ENCODE measurements at places on chromosomes 1 and 21.

DNA sequence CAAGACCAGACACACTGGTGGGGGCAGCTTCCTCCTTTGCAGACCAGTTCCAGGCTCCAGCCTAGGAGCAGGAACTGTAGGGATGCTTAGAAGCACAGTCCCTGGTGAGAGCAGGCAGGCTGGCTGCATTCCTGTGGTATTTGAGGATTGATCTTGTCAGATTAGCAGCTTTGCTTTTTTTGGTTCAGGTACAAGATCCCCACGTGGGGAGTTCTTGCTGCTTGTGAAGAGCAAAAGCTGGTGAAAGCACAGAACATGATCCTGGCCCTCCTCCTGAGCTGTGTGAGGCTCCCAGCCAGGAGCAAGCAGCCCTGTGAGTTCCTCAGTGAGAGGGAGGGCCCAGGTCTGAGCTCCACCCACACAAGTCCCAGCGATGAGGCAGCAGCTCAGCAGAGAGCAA lies 75.3 kb upstream of the ARTN start:
- no peak for DNase-seq

GRCh38 chr1:63051886-63052285 lies 268.0 kb downstream of the ATG4C start:
- no peak for DNase-seq

DNA sequence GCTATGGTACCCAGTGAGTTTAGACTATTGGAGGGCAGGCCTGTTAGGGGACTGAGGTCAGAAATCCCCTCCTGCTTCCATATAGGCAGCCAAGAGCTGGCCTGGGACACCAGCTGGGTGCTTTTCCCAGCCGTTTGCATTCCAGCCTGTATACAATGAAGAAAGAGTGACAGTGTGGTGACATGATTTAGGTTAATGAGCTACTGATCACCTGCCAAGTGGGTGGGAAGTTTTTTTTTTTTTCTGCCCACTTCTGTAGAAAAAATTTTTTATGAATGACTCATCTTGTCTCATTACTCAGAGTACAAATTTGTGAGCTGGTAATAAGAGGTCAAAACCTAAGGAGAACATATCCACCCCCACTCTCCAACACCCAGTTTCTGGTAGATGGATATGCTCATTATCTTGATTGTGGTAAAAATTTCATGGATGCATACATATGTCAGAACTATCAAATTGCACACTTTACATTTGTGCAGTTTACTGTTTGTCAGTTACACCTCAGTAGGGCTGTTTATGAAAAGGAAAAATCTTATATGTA lies 16.4 kb upstream of the CGN start:
- DNase-seq: peak; percentile 42

DNA sequence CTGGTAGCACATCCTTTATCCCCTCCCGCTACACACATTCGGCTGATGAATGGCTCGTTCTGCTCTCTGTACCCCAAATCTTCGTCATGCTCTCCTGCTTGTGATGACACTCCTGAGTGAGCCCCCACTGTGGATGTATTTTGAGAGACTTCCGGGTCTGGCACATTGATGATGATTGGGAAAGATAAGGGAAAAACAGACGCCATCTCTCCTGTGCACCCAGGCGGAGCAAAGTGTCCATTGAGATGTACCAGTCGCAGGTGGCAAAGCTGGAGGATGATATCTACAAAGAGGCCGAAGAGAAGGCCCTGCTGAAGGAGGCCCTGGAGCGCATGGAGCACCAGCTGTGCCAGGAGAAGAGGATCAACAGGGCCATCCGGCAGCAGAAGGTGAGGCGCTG lies 27.9 kb upstream of the EFHD2 start:
- DNase-seq: no peak

GRCh38 chr1:101382135-101382534 lies 145.3 kb downstream of the S1PR1 start:
- DNase-seq: no peak

- DNase-seq: no peak
These were observed 46.1 kb upstream of the FMO2 start for GRCh38 chr1:171138980-171139379.

GRCh38 chr1:156295391-156295947 lies at the start of gene GLMP:
TSS of gene GLMP (minus strand) at chr1:156295679. CDS start at chr1:156295645, 34 bp downstream.
- DNase-seq: peak; percentile 66

DNA sequence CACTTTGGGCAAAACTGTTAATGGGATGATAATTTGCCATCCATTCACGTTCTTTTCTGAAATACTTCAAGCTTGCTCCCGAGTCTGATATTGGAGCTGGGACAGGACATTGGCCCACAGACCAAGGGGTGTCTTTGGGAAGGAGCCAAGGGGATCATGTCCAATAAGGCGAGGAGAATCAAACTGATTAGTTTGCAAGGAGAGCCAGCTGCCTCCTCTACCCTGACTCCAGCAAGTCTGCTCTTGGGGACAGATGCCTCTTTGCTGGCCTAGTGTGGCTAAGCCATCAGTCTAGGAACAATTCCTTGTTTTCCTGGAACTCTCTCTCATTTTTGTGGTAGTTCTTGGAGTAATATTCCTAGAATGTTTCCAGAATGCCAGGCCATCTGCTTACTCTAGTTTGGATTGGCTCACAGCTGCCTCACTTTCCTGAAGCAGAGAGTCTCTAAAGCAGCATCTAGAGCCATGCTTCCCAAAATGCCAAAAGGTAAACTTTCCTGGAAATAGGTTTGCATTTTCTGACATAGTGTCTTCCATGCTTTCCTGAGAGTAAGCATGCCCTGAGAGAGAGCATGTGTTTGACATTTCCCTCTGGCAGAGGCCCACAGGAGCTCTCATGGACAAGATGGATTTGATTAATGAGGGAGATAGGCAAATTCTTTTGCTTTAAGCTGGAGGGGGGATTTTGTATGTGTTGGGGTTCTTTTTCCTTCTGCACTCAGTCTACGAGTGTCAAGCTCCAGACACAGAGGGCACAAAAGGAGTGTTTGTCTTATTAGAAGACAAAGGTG lies 145.6 kb downstream of the GDAP2 start:
- no peak for DNase-seq

DNA sequence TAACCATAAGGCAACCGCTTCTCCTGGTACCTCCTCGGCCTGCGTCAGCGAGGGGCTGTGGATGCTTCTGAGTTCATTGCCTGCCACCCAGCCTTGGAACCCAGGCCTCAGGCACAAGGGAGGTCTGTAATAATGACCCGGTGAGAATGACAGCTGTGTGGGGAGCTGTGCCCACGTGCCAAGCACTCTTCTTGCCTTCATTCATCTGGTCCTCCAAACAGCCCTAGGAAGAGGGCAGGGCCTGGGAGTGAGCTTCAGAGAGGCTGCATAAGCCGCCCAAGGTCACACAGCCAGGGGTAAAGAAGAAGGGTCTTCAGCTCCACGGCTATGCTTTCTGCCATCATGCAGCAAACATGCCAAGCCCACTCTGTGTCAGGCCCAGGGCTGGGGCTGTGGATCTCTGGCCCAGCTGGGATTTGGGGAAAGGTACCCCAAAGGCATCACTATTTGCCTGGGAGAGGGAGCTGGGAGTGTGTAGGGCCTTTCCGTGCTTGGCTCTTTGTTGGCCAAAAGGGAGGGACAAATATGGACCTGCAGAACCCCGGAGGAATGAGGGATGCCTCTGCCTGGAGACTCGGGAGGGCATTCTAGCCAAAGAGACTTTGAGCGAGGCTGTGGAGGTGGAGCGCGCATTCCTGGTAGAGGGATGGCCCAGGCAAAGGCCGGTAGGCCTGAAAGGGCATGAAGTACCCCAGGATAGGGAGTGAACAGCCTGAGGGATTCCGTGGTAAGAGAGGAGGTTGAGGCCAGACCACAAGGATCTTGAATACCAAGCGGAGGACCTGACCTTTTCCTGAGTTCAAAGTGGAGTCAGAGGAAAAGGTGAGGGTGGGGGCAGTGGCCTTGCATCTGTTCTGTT lies 10.1 kb upstream of the EDN2 start:
- no peak for DNase-seq

- no peak for DNase-seq
These were observed 29.3 kb downstream of the MACO1 start for GRCh38 chr1:25460020-25460419.

DNA sequence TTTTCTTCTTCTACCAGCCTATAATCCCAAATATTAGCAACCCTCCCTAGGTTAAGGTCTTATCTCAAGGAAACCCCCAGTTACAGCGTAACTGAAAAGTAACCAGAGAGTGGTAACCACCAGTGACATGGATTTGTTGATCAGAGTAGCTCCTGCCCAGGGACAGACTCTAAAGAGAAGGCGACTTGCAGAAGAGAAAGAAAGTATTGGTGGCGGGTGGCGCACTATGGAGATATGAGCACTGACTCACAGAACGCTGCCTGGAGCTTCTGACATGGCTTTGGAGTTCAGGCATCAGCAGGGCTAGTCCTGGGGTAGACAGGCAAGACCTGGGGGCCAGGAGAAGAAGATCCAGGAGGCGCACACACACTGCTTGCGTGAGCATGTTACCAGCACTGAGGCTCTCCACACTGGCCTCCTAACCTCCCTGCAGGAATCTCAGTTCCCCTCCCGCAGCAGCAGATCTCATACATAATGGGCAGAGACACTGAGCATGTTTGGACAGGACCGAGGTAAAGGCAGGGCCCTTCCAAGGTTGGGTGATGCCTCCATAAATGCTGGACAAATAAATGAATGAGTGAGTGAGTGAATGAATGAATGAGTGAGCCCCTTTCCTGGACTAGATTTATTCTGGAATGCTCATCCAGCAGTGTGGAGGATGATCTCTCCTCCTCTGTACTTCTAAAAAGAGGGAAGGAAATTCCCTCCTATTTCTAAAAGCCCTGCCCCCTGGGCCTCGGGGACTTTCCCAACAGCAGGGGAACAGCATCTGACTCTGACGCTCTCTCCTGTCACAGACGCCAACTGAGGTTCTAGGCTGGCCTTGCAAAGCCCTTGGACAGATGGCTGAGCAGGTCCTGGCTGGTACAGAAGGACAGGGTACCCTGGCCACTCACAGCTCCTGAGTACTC lies 175.5 kb downstream of the CLIC6 start:
- peak; percentile 90 for DNase-seq

GRCh38 chr21:25772686-25773085 lies 37.9 kb downstream of the GABPA start:
- peak; percentile 66 for DNase-seq

GRCh38 chr1:227299241-227299627 lies 19.1 kb downstream of the CDC42BPA start:
- DNase-seq: no peak

DNA sequence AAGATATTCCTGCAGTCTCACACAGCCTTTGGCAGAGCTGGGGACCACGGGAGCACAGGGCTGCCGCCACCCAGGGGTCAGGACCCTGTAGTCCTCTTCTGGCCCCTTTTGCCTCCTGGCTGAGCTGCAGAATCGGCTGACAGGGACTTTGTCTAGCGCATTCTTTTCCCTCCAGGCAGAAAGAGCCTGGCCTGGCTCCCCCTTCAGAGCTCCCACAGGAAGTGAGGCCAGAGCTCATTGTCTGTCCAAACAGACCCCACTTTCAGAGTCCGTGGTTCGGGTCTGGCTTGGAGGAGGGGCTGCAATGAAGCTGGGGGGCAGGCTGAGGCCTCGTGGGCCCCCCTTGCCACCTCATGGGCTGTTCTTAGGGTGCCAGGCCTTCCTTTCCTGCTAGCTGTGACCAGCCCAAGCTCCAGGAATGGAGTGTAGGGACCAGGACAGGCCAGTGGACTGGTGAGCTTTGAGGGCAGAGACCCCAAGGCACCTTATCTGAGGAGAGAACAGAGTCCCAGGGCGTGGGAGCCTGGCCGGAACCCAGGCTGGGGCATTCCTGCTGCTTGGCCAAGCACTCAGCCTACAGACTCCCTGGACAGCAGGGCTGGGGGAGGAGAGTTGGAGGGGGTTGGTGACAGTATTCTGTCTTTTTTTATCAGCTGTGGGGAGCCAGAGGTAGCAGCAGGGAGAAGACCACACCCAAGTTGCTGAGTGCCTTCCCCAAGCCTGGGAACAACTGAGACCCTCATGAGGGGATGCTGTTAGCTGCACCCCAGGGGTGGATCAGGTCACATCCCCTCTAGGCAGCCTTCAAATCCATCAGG lies 4.7 kb downstream of the CELSR2 start:
- DNase-seq: no peak

GRCh38 chr1:93707956-93708355 lies 26.3 kb upstream of the BCAR3 start:
- peak; percentile 73 for DNase-seq

- no peak for DNase-seq
These were observed 124.6 kb downstream of the NRDC start for GRCh38 chr1:51753969-51754368.

- peak; percentile 66 for DNase-seq
These were observed 51.4 kb downstream of the KIF21B start for GRCh38 chr1:200971955-200972711.

DNA sequence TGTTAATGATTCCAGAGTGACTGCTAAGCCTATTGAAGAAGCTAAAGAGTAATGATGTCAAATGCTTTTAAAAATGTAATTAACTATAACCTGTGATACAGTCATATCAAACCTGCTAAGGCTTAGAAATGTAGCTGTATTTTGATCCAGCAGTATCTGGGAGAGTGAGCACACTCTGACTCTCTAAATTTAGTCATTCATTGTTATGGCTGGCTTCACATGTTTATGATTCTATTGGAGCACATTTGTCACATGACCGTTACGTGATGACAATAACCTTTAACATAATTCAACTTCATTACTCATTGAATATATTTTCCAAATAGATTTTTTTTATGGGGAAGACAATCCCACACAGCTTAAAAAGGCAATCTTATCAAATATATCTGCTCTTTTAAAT lies 587.1 kb downstream of the LMO4 start:
- DNase-seq: no peak

DNA sequence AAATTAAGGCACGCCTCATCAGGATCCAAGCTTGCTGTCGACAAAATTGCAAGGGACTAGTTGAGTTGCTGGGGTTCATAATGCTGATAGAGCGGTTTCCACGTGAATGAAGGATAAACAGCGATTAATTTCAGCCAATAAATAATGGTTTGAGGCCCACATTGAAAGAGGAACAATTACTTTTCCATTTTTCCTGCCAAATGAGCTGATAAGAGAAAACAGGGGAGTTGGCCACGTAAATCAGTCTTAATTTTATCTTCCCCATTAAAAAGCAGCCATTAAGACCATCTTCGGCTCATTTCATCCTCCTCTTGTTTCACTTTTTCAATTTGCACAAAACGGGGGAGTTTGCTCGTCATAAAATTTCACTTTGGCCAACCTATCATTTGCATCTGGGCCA lies 235.5 kb upstream of the RRP15 start:
- no peak for DNase-seq

DNA sequence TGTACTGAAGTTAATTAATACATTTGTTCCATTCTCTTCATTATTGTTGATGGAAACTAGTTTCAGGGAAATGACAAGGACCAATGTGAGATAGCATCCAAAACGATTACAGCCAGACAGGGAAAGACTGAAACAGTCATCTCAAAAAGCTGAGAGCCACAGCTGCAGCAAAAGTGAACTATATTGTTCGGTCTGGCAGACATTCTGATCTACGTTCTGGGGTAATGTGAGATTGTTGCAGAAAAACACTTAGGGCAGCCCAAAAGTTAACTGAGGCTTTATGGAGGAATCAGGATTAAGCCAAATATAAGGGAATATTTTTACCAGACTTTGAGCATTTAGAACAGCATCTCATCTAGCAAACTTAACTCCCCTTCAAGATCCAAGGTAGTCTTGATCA lies 112.9 kb downstream of the LRRC40 start:
- no peak for DNase-seq

All from suppressor macrophage treated with lipopolysaccharide for 4 hours (primary cell).